ENCODE measurements at places on chromosomes 4 and X.

DNA sequence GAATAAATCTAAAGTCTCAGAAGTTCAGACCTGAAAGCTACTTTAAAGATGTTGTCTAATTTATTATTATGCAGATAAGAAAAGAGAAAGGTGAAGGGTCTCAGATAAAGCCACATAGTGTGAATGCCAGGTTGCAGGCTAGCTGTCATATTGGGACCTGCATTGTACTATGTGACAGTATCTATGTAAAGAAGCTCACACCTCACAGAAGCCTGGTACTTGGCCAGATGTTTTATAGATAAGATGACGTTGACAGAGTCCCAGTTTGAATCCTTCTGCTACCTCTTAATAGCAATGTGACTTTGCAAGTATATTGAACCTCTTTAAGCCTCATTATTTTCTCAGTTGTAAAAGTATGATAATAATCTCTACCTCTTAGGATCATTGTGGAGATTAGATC lies 227.0 kb downstream of the SPRY1 start:
- no peak for DNase-seq

DNA sequence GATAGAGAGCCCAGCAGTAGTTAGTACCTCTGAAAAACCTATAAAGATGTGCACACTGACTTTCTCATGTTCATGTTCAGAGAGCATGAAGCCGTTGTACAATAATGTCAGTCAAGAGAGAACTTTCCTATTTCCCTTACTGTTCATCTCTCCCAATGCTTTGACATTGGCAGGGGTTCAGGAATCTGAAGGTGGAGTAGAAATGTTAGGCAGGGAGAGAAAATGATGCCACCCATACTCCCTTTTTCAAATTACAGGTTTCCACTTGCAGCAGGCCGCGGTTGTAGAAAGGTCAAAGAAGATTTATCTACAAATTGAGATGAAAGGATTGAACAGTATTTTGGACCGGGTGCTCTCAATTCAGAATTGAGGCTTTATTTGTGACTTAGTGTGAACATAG lies 84.3 kb downstream of the DCAF8L2 start:
- no peak for DNase-seq

DNA sequence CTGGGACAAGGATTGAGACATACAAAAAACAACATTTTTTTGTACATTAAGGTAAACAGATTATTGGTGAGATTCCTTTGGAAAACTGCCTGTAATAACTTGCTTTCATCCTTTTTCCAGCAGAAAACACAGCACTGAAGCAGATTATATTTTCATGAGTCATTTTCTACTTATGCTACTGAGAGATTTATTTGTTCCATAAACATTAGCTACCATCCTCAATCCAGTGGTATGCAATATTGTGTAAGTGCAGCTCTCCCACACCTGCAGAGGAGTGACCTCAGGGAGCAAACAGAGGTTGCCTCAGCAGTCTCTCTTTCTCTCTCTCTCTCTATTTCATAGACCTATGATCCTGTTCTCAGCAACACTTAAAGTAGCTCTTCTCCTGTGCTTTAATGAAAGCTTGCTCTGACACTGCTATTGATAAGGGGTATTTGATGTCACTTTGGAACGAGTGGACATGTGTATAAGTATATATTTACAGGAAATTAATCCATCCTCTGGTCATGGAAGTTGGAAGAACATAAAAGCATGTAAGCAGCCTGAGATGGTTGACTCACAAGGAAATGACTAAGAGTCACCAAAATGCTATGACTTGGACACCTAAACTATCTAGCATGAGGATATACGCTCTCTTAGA lies 163.7 kb upstream of the SPANXC start:
- peak; percentile 33 for DNase-seq

GRCh38 chr4:128819082-128819742 lies 9.7 kb downstream of the JADE1 start:
- DNase-seq: no peak

DNA sequence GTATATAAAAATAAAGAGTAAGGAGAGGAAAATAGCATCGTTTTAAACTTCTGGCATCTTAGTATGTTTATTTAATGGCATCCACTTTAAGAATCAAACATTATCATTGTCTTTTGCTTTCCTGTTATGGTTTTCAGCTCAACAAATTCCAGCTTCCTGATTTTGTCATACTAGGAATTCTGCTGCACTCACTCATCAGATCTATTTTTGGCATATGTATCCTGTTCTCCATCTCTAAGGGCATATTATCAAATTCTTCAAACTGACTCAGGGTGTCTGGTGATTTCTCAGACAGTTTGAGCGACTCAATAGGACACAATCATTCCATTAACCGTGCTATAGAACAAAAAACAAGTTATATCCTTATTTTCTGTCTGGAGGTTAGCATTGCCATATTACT lies 248.5 kb upstream of the DIAPH2 start:
- DNase-seq: peak; percentile 58

- DNase-seq: no peak
Measured at GRCh38 chrX:53089224-53089842, 4.6 kb upstream of the KANTR start.

DNA sequence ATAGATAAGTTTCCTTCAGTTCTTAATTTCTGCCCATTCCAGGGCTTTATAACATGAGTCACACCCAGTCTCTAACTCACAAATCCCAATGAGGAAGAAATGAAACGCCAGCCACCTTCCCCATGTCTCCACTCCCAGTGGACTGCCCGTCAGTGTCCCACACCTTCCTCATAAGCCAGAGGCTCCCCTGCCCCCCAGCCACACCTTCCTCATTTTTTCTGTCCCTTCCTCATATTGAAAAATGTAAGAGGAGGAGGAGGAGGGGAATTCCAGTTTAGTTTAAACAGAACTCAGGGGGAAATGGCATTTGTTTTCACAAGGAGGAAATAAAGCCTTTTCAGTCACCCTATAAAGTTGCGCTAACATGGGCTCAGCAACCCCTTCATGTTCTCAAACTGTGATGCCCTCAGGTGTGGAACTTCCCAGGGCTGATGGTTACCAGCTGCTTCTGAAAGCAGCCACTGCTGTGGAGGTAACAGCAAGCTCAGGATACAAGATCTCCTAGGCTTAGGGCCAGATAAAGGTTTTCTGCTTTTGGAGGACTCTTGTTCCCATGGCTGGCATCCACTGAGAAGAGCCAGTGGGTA lies 97.8 kb downstream of the PARM1 start:
- DNase-seq: no peak

DNA sequence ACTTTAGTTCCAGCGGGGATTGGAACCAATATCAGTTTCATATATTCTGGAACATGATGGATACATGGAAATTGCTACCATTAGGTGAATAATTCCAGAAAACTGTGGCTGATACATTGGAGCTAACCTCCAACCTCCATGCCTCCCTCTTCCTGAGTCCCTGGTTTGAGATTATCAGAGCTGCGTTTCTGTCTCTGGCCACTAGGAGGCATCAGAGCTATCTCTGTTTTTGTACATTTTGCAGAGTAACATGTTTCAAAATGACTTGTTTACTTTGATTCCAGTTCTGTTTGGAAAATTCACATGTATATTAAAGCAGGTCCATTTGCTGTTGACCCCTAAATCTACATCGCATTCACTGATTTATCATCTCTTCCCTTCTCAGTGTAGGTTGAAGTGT lies 2.4 kb upstream of the RAB40AL start:
- no peak for DNase-seq

GRCh38 chr4:78923464-78924312 lies 15.6 kb downstream of the PAQR3 start:
- no peak for DNase-seq

- no peak for DNase-seq
Measured at GRCh38 chr4:132809298-132810032, 339.6 kb upstream of the PCDH10 start.

- peak; percentile 54 for DNase-seq
Measured at GRCh38 chrX:5051831-5052491, 1176.7 kb downstream of the NLGN4X start.

- no peak for DNase-seq
Measured at GRCh38 chr4:121304893-121305292, 75.9 kb downstream of the QRFPR start.

DNA sequence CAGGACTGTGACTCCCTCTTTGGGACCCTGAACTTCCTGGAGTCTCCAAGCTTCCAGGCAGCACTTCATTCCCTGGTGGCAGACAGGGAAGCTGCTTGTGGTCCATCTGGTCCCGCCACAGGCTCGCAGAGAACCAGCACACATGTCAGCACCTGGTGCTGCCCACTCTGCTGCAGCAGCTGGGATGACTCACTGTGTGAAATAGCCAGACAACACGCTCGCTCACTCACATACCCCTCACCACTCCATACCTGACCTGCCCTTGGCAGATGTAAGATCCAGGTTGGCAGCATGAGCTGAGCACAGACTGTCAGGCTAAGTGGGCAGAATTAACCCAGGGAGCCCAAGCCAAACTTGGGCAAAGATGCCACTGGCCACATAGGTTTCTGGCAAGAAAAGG lies 613.5 kb downstream of the PCDH18 start:
- no peak for DNase-seq

DNA sequence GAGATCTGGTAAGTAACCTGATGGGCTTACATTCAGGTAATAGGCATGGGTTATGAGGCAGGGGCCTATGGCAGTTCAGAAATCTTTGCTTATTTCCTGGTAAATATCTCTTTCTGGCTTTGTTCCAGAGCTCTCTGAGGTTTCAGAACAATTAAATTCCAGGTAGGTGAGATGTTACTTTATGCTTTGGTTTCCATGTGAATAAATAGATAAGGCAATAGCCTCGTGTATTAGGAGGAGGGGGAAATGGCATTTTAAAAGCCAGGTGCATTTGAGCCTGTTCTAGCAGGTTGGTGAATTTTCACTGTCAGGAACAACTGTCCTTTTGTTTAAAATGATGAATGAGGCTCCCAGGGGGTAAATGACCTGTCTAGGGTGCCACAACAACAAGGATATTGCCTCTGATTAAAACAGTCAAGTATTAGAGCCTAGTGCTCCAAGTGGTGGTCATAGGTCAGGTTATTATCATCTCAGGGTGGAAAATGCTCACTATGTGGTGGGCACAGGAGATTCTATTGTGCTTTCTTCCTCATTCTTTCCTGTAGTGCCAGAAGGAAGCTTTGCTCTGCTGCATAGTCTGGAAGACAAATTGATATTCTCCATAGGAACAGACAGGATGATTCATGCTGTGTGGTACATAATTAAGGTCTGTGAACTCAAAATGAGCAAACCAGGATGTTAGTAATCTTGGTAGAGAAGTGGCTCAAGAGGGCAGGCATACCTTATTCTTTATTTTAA lies 296.2 kb downstream of the INPP4B start:
- DNase-seq: no peak

DNA sequence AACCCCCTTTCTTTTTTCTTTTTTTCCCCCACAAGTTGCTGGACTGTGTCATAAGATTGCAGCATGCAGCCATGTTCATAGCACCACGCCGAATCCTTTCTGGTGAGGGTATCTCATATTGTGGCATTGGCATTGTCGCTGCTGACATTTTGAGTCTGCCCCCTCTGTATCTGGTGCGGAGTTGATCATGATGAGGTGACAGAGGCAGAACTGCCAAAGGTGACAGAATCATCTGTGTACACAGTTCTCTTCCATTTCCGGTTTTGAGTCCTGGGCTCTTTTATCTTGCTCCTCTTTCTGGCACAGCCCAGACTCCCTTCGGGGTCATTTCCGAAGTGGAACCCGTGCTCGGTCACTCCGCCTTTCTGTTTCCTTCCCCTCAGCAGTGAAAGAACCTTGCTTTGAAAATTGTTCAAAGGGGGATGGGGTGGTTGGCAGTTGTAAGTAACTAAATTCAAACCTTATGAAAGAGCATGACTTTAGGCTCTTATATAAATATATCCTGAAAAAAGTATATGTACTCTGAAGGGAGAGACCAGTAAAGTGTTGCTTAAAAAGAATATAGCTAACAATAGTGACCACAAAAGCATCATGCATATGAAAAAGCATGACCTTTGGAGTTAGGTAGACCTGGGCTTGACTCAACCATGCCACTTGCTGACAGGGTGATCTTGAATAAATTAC lies 55.0 kb upstream of the BMP2K start:
- no peak for DNase-seq

GRCh38 chrX:13515211-13515930 lies 54.0 kb upstream of the EGFL6 start:
- DNase-seq: peak; percentile 64

DNA sequence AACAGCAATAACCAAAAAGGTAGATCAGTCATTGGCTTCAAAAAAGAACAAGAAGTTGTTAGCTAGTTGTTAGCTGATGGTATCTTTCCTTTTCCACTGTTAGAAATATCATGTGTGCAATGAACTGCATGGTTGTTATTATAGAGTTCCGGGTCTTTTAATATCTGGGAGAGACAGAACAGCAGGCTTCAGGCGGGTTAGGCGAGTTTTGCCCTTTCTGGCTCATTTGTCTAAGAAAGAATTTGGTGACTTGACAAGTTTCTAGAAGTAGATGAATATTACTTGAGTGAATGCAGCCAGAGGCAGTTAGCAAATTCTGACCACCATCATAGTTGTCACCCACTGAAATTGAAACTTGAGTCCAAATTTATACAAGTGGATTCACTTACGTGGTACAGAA lies 88.9 kb upstream of the MID1 start:
- no peak for DNase-seq

GRCh38 chrX:101078716-101079598 lies at the start of gene TMEM35A:
TMEM35A (plus strand) TSS chrX:101078879; CDS start chrX:101079003, 124 bp downstream.
- DNase-seq: peak; percentile 0

DNA sequence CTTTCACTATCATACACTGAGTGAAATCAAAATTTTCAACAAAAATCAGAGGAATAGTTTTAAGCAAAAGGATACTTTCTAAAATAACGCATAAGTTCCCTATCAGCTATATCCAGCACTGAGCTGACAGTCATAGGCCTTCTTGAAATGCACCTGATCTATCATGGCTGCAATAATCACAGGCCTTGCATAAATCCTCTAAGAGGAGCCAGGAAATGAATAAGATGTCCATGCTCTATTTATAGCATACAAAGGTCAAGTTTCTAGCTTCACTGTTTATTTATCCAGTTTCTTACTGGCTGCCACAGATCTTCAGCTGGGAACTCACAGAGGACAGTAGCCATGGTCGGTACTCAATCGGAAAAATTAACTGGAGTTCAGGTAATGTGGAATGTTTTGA lies 235.9 kb upstream of the DMD start:
- DNase-seq: no peak

- no peak for DNase-seq
Measured at GRCh38 chr4:91092398-91092980, 965.3 kb downstream of the CCSER1 start.

DNA sequence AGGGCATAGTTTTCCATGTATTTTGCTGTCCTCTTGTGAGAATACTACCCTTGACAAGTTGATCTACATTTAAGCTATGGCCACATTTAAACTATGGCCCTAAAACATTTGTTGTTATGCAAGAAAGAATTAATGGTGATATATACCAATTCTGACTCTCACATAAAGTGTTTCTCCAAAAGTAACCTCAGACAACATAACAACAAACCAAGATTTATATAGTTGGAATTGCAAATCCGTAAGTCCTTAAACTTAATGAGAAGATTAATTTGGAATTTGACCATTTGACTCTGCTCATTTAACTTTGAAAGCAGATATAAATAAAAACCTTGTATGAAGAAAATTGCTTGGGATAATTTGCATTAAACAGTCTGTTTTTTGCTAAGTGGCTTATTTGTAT lies 38.9 kb downstream of the RUFY3 start:
- no peak for DNase-seq

GRCh38 chrX:132227383-132228112 lies 8.3 kb upstream of the RAP2C start:
- no peak for DNase-seq

GRCh38 chr4:89684536-89684935 lies 152.4 kb downstream of the SNCA start:
- DNase-seq: no peak

GRCh38 chr4:8317474-8317873 lies 47.9 kb downstream of the HTRA3 start:
- DNase-seq: no peak

All from fibroblast of skin of left biceps (primary cell).